ENCODE measurements at places on chromosomes 4 and X.

- DNase-seq = no peak
Observed at GRCh38 chrX:134418317-134419113, 41.5 kb upstream of the HPRT1 start.

- DNase-seq = peak; percentile 7
Observed at GRCh38 chrX:53682885-53683555, 3.5 kb downstream of the HUWE1 start.

- DNase-seq = no peak
Observed at GRCh38 chr4:26388671-26389070, 67.9 kb downstream of the RBPJ start.

DNA sequence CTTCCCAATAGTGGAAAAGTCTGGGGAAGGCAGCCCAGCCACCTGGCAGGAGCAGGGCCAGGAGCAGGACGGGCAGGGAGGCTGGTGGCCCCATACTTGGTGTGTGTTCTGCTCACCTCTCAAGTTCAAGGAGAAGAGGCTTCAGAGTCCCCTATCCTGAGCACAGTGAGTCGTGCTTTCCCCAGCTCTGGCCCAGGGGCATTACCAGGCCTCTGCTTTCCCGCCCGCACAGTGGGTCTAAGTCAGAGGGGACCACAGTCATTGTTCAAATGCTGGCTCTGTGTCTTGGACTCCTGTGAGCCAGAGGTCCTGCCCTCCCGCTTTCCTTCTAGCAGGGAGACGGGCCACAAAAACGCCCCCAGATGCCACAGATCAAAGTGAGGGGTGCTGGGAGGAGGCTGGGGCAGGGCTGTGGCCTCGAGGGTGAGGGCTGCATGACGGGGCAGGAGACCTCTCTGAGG lies 27.6 kb downstream of the HTRA3 start:
- DNase-seq = no peak

GRCh38 chr4:143539670-143540023 lies 26.1 kb downstream of the SMARCA5 start:
- no peak for DNase-seq

DNA sequence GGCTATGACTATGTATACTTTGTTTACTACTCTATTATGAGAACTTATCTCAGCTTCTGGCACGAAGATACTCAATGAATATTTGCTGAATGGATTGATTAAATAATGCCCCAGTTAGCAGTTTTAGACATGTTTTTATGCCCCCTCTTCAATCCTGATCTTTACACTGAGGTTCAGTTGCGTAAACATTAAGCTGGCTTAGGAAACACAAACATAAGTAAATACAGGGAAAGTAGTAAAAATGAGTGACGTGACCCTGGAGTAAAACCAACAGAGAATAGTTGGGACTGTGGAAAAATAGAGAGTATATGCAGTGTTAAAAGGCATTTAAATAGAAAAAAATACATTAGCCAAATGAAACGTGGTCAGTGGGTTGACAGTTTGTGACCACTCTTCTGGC lies 387.0 kb upstream of the ACTRT1 start:
- no peak for DNase-seq

- no peak for DNase-seq
Observed at GRCh38 chrX:29376584-29376983, 789.3 kb downstream of the IL1RAPL1 start.

- DNase-seq = no peak
Observed at GRCh38 chr4:146076081-146076480, 99.4 kb upstream of the LSM6 start.

DNA sequence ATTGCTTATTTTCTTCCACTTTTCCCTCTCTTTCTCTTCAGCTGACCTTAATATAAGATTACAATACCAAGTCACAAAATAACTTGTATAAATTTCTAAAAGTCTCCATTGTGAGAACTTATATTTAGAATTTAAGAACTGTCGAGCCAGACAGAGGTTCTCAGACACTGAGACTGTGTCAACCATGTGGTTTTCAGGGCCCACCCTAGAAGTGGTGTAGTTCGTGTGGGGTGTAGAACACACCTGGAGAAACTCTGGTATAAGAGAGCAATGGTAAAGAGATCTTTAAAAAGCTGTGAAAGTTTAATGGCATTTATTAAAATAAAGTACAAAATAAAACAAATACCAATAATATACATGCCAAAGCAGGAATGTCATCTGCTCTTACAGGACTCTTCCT lies 19.7 kb downstream of the CPEB2 start:
- no peak for DNase-seq

DNA sequence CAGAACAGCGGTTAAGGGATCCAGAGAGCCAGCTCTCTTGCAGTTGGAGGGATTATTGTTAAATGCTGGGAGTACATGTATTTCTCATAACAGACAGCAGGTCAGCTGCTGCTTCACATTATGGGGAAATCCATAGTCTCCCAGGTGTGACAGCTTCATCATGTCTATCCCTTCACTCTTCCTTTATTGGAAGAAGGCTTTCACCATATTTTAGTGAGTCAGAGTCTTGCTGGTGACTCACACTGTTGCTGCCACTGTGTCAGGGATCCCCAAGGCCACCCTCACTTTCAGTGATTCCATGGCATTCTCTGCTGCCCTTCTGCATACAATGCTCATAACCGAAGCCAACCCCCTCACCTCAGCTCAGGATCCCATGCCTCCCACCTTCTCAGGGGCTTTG lies 32.9 kb upstream of the PAGE5 start:
- no peak for DNase-seq

DNA sequence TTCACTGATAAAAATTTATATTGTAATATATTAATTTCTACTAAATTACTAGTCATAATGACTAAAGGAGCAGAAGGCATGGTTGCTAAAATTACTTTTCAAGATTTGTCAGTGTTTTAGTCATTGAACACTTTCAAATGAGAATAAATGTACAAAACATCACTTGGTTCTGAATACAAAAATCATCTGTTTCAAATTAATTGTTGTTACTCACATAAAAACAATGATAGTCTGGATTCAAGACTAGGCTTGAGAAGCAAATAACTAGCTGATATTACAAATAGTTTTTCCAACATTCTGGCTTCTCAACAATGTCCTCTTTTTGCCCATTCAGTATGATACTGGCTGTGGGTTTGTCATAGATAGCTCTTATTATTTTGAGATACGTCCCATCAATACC lies 112.5 kb downstream of the ANAPC10 start:
- DNase-seq = no peak

- DNase-seq = no peak
Observed at GRCh38 chr4:172986114-172986513, 182.5 kb upstream of the GALNT7 start.

DNA sequence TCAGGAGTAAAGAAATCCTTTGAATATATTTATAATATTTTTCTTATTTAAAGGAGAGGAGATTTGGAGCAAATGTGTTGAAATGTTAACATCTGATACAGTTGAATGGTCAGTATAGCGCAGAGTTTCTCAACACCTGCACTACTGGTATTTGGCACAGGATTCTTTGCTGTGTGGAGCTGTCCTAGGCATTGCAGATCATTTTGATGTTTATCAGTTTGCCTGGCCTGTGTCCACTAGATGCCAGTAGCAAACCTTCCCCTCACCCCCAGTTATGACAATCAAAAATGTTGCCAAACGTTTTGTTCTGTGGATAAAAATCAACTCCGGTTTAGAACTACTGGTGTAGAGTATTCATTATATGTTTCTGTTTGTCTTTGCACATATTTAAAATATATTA lies 765.3 kb upstream of the SLIT2 start:
- DNase-seq = no peak

GRCh38 chr4:129152350-129152749 lies 56.4 kb downstream of the C4orf33 start:
- DNase-seq = no peak

- DNase-seq = no peak
Observed at GRCh38 chrX:114619874-114620273, 36.0 kb downstream of the HTR2C start.

DNA sequence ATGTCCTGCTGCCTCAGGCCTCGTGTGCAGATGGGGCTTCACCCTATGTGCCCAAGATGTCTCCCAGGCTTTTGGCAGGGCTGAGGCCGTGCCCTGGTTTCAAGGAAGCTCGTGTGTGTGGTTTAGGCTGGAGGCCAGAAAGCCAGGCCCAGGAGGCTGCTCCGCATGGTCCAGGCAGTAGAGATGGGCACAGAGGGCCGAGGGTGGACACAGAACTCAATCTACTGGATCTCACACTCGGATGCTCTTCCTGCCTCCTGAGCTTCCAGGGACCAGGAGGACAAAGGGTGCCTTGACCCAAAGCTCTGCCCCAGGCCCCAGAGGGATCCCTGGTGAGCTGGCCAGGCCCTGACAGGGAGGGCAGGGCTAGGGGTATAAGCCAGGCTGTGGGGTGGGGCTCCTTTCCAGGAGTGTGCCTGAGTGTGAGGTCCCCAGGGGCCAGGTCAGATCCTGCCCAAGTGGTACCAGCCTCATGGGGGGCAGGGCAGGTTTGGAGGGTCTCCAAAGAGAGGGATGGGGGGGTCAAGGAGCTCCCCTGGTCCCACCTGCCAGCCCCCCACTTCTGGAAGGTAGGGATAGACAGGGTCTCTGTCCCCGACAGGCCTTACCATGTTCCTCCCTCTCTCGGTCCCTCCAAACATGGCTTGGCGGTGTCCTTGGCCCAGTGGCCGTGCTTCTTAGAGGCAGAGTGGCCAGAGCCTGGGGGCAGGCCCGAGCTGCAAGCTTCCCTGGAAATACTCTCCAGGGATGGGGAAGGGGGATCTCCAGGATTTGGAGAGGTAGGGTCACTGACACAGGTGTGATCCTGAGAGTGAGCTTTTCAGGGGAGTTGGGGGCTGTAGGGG lies 23.8 kb downstream of the HTRA3 start:
- no peak for DNase-seq

DNA sequence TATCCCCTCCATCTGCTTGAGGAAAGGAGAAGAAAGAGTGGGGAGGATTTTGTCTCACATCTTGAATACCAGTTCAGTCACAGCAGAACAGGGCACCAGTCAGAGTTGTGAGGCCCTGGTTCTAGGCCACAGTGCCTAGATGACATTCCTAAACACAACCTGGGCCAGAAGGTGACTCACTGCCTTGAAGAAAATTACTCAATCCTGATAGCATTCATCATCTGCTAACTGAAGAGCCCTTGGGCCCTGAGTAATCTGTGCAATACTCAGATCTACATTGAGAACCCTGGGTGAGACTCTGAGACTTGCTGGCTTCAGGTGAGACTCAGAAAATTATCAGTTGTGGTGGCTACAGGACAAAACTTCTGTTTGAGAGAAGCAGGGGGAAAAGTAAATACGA lies 20.5 kb upstream of the PRR32 start:
- no peak for DNase-seq

- DNase-seq = no peak
Observed at GRCh38 chr4:10496200-10496599, 39.0 kb upstream of the ZNF518B start.

- no peak for DNase-seq
Observed at GRCh38 chr4:173793937-173794510, 264.0 kb upstream of the HAND2 start.

- DNase-seq = no peak
Observed at GRCh38 chr4:138216272-138216867, 25.8 kb downstream of the SLC7A11 start.

DNA sequence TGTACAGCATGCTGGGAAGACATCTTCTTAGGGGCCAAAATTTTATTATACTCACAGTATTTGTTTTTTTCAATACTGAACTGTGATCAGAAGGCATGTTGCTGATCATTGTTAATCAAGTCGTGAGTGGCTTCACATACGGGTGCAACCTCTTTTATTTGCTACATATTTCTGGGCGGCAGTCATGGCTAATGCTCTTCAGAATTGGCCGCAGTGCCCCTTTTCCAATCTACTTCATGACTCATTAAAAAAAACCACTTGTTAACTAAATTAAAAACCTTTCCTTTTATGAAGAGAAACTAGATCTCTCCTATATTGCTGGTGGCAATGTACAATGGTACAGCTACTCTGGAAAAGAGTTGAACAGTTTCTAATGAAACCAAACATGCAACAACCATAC lies 101.5 kb upstream of the C1GALT1C1 start:
- no peak for DNase-seq

- no peak for DNase-seq
Observed at GRCh38 chr4:108919226-108919893, 156.5 kb upstream of the ETNPPL start.

- DNase-seq = no peak
Observed at GRCh38 chr4:142191901-142192300, 555.5 kb downstream of the IL15 start.

DNA sequence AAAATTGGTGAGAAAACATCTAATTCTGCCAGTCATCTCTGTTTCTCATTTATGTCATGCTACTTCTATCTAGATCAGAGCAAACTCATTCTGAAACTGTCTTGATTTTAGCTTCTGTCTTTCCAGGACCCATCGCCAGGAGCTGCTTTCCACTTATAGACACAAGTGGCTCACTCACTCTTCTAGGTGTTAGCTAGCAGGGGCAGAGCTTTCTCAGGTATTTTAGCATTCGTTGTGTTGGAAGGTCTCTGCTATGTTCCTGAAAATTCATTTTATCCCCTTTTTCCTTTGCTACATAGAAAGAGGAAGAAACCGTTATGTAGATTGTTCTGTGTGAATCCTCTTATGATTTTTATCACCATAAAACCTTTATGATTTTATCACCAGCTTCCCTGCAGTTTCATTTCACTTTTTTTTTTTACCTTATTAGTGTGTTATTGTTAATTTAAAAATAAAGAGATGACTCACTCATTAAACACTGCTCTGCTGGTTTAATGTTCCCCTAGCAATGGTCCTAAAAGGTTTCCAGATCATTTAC lies 246.6 kb upstream of the AADAT start:
- no peak for DNase-seq

GRCh38 chrX:13254076-13254785 lies 65.6 kb downstream of the ATXN3L start:
- DNase-seq = no peak

DNA sequence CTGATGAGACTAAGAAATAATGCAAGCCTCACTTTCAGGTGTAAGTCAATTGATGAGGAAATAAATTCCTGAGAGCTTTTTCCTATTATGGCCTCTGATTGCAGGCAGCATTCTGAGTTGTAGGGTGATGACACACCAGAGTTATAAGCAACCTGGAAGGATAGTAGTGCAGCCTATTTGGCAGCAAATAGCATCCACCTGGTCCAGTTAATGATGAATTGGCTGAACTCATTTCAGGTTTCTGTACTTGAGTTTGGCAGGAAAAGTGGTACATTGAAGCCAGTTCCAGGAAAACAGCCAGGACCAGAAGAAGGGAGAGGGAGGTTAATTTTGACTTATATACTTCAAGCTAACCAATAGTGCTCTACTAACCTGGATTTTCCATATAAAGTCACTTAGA lies 316.8 kb downstream of the NAF1 start:
- no peak for DNase-seq
